HT1080 (cell line): ENCODE measurements at places on chromosomes 12 and 14.
A peak's percentile ranks its signal among the peaks of the same experiment; 100 is the strongest.

DNA sequence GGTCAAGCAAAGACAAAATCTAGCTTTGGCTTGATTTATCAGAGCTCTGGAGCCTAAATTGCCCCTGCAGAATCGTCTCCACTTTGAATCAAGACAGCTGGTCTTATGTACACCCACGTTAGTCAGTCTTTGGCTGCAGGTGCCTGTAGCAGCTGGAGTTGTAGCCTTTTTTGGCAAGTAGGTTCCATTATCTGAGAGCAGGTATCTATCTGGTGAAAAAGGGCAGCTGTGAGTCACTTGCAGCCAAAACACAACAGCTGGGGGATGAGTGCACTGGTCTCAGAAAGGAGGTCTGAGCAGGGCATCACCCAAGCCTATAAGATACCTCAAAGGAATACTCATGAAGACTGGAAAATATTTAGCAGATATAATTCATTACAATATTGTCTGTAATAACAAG, 43.6 kb upstream of the KCNH5 start:
- no peak for DNase-seq

- no peak for DNase-seq
These were observed 17.6 kb downstream of the PNP start for GRCh38 chr14:20486684-20487395.

DNA sequence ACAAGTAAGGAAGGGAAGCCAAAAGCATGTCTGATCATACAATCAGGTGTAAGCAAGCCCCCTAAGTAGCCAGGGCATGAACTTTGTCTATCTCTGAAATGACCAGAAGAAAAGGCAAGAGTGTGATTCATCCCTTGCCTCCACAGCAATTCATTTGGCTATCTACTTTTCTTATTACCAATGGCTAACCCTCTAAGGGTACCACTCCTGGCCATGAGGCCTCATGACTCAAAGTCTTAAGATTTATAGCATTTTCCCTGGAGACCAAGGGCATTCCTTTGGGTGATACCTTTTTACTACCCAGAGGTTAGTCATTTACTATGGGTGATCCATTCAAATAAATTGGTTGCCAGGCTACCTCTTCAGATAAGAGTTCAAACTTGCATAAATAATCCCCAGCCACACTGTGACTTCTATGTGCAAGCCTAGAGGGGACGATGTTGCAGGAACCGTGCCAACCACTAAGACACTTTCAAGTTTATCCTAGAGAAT, 1.5 kb upstream of the LGALS3 start:
- peak; percentile 48 for DNase-seq

DNA sequence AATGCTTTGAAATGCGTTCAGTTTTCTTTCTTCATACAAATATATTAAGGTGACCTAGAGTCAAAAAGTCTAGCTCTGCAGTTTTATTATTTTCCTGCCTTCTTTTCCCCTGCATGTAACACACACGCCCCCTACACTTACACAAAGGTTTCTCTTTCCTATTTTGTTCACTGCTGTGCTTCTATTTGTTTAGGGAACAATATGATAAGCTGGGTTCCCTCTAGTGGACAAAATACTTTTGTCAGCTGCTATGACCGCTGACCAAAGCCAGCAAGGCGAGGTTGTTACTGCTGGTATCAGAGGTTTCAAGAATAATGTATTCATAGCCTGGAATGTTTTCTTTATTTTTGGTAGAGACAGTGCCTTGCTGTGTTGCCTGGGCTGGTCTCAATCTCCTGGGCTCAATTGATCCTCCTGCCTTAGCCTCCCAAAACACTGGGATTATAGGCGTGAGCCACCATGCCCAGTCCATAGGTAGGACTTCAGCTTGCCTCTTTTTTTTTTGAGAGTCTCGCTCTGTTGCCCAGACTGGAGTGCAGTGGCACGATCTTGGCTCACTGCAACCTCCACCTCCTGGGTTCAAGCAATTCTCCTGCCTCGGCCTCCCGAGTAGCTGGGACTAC, 33.4 kb downstream of the FNTB start:
- peak; percentile 81 for DNase-seq

GRCh38 chr12:32671930-32672780, 6.9 kb upstream of the DNM1L start:
- DNase-seq, result peak; percentile 48

- no peak for DNase-seq
These were observed 19.7 kb downstream of the PLEKHG3 start for GRCh38 chr14:64723691-64724577.

- no peak for DNase-seq
These were observed 6.2 kb downstream of the IRF2BPL start for GRCh38 chr14:77022236-77022852.

- no peak for DNase-seq
These were observed 85.6 kb downstream of the FOXN3 start for GRCh38 chr14:89331398-89331797.

DNA sequence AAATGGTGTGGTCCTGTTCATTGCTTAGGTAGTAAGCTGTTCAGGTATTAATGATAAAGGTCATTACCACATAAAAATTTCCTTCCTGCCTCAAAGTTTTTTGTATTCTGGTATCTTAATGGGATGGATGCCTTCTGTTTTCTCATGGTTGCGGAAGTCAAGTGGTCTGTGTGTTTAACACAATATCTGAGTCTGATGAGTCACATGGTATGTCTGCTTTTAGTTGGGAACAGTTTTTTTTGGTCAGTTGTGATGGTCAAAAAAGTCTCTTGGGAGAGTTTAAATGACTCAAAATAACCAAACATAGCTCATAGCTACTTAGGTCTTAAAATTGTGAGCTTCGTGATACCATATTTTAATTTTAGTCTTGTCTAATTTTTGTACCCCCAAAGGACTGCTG, 40.7 kb downstream of the STK38L start:
- peak; percentile 46 for DNase-seq

GRCh38 chr12:67222302-67222701, 46.9 kb upstream of the CAND1 start:
- DNase-seq, result no peak
